ENCODE measurements at places on chromosomes 1 and 21.

DNA sequence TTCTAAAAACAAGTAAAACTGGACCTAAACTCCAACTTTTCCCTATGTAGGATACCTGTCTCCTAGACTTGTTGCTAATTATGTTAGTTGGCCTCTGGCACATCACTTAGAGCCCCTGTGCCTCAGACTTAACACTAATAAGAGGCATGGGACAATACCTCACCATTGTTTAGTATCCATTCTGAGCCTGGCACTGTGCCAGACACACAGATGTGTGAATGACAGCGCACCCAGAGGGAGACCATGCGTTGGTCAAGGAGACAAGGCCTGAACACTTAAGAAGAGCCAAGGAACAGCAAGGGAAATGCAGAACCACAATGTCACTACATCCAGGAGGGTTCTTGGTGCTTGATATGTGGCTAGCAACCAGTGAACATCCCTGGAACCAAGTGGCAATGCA, 189.1 kb downstream of the FGGY start:
- no peak for DNase-seq

DNA sequence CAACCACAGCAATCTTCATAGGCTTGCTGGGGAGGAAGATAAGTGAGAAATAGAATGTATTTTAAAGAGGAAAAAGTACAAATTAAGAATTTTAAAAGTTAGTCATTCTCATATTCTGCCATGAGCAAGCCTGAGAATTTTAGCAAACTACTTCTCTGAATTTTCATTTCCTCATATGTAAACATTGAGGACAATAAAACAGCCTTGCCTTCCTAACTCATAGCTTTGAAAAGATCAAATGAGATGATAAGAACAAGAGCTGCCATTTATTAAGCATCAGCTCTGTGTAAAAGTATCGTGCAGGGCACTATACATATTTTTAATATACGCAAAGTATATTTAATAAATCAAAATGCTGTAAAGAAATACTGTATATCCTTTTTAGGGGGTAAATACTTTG, 286.0 kb downstream of the NFIA start:
- DNase-seq = no peak

DNA sequence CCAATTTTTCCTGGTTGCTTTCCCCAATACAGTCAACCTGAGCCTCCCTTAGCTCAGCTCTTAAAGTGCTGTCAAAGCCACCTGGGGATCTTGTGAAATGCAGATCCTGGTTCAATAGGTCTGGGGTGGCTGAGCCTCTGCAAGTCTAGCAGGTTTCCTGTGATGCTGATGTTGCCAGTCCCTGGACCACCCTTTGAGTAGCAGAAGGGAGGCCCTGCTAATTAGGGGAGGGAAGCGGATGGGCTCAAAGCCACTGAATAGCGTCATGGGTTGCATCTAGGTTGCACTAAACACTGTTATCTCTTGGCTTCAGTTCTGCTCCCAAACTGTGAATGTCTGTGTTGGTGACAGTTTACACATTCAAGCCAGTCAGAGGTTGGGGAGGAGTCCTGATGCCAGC, 127.2 kb downstream of the KAZN start:
- no peak for DNase-seq

DNA sequence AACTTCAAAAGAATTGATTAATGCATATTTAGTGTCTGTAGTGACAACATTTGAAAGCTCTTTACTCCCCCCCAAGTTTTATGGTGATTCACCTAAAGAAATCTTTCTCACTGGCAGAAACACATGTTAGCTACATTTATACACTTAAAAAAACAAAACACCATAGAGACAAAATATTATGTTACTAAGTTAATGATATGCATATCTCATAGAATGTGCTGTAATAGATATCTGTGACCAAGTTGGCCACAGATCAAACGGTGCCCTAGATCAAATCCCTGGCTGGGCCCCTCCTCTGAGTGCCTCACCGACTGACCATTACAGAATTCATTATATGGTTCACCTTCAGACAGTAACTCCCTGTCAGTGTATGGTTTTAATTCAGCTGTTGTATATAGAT, 322.1 kb upstream of the LYPLAL1 start:
- DNase-seq = no peak

- no peak for DNase-seq
Measured at GRCh38 chr1:204419064-204419403, 7.4 kb upstream of the PPP1R15B start.

DNA sequence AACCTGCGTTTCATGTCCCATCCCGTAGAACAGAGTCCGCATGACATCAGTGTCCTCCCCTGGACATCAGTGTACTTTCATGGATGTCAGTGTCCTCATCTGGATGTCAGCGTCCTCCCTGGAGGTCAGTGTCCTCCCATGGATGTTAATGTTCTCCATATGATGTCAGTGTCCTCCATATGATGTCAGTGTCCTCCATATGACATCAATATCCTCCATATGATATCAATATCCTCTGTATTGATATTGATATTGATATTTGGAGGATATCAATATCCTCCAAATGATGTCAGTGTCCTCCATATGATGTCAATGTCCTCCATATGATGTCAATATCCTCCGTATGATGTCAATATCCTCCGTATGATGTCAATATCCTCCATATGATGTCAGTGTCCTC, 284.9 kb downstream of the AJAP1 start:
- no peak for DNase-seq

DNA sequence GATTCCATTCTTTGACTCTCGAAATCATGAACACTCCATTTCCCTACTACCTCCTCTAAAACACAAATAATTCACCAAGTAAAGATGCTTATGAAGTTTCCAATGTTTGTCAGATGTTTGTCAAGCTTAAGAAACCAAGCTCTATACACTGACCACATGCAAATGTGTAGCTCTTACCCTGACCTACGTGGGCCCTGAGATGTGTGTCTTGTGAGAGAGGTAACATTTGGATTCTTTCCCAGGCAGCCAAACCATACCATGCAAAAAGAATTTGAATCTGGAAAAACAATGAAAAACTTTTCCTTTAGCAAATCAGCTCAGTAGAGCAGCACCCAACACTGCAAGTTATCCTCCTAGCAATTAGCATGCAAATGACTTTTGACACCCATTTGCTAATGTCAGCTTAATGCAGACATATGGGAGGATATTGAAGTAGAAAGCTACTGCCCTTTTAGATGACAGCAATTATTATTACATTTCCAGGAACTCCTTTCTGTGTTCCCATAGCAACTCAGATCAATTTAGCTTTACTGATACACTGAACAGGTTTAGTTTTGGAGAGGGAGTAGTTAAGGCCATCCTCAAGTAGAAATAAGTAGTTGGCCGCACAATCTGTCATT, 83.2 kb upstream of the RGS4 start:
- DNase-seq = no peak
